ENCODE measurements at places on chromosomes 1 and 21. TPM values are rescaled to one million over a fixed set of nuclear protein-coding genes. Genes with fewer than 3 reads are reported as not detected.

- DNase-seq: no peak
Observed at GRCh38 chr1:112676543-112676942, 2.1 kb downstream of the MOV10 start.

DNA sequence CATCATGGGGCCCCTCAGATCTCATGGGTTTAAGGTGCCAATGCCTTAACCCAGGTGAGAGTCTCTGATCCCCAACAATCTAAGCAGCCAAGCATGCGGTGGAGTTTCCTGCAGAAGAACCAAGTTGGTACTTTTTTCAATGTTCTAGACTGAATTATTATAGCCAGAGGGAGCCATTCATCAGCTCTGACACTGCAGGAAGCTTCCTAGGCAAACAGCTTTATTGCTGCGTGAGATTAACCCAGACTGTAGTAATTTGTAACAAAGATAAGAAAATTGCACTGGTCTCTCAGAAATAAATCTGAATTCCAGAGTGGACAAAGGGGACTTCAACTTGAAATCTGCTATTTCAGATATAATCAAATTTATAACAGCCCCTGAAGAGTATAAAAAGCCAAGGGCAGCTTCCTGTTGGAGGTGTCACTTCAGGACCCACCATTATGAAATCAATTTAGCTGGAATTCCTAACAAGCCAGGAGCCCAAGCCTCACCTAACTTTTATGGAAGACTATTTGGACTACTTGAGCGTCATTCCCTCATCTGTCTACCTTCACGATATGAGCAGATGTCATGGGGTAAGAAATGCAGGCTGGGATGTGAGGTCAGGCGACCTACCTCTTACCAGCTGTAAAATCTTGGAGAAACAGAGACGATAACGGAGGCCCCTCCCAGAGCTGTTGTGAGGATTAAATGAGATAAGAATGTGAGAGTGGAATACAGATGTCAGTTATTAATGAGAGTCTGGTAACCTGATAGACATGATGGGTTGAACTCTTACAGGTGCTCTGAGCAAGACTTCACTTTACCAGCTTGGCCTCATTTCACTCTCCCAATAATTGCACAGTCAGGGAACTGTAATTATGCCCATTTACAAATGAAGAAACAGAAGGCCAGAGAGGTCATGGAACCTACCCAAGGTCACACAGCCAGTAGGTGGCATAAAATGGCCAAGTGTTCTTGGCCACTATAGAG, 135.1 kb downstream of the RRAGC start:
- DNase-seq: no peak

DNA sequence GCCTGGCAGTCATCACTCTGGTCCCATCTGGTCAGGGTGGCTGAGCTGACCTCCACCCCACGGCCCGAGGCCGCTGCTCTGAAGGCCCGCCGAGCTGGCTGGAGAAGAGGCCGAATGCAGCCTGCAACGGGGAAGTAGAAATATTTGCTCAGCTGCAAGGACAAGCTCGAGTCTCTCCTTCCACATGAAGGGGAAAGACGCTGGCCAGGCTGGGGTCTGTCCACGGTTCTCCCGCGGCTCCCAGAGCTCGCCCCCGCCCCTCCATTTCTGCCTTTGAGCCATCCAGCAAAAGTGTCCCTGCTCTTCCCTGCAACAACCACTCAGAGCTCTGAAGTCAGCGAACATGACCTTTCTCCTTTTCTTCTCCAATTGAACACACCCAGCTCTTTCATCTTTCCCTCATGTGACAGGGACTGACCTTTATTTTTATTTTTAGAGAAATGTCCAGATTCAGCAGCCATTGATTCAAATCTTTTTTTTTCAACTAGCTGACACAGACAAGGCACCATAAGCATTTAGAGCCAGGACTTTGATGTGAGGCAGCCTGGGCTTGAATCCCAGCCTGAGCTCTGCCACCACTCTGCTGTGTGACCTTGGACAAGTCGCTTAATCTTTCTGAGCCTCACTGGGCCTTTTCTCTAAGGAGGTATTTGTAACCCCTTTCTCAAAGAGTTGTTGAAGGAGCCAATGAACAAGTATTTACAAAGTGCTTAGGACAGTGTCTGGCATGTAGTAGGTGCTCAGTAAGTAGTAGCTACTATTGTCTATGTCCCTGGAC, 149.3 kb upstream of the WNT4 start:
- DNase-seq: no peak

GRCh38 chr1:84103197-84103992, 40.7 kb upstream of the PRKACB start:
- DNase-seq: peak; percentile 24

GRCh38 chr1:167777269-167777650, 55.5 kb downstream of the MPZL1 start:
- no peak for DNase-seq

DNA sequence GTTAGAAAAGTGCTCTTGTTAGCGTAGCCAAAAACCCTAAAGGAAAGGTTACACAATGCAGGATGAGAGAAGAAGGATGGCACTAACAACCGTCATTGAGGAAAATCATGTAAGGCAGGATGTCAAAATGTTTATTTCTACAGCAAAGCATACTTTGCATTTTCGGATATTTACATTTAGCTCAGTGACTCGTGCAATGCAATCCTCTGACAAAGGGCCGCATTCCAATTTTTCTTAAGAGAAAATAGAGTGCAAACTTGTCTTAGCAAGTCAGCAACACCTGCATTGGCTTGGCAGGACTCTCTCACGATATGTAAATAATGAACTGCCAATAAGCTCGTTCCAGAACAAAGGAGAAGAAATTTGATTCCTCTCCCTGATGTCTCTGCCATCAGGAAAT, 33.3 kb downstream of the TIAM1 start:
- no peak for DNase-seq

DNA sequence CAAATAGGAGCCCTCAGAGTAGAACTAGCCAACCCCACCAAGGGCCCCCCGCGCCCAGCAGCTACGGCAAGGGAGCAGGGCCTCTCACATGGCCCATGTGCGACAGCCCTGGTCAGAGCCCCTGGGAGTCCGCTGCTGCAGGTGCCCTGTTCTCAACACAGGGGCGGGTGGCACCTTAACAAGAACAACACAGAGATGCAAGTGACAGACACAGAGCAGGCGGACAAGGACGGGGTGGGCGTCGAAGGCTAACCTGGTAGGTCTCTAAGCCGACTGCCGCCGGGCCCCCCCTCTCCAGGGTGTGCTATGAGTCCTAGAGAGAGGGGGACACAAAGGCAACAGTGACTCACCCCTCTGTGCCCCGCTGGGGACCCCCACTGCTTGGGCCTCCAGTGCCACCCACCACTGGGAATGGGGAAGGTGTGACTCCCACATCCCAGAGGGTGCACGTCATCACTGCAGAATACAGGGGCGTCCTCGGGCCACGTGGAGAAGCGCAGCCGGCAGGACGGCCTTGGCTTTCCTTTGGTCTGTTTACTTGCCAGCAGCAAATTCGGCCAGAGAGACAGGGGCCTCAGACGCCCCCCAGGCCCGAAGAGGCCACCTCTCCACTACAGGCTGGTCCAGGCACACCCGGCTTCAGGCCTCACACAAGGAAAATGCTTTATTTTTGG, 44.8 kb downstream of the PRDM15 start:
- no peak for DNase-seq

DNA sequence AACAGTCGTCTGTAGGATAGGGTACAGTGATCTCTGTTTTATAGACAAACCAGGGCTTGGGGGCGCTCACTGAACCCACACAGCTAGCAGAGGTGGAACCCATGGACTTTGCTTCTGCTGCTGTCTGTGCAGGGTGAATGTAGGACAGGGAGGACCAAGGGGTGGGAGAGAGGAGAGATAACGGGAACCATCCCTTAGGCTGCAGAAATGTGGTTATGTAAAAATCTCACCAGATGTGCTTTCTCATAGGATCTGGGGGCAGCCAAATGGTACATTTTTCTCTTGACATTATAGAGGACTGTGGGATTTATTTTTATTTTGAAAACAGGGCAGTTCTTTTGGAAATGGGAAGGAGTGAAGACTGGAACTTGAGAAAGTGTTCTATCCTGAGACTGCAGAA, 8.7 kb downstream of the NFASC start:
- DNase-seq: no peak

DNA sequence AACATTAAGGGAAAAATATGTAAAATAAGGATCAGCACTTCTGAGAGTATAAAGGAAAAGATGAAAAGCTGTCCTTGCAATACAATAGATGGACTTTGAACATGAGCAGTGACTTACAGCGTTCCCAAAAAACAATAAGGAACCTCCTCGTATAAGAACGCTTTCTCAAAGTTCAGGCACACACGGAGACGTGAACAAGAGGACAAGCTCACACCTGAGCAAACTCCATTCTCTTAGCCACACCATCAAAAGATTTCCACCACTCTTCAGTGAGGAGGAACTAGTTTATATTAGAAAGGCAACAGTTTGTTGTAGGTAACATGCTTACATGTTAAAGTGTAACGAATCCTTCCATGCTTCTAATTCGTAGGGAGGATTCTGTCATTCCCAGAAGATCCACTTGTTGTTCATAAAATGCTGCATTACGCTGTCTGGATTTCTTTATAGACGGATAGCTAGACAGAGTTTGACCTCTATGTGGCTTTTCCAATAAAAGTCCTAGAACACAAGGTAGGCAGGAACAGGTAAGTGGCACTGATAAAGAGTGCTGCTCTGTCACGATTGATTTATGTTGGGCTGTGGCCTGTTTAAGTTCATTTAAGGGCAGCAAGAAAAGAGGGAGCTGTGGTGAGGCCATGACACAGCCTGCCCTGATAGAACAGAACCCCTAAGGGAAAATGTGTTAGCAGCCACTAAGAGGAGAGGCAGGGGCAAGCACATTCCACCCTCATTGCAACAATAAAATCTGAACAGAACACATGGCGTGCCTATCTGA, 37.0 kb upstream of the ATP1A1 start:
- no peak for DNase-seq

GRCh38 chr1:185488808-185489207, 171.8 kb upstream of the IVNS1ABP start:
- DNase-seq: no peak

DNA sequence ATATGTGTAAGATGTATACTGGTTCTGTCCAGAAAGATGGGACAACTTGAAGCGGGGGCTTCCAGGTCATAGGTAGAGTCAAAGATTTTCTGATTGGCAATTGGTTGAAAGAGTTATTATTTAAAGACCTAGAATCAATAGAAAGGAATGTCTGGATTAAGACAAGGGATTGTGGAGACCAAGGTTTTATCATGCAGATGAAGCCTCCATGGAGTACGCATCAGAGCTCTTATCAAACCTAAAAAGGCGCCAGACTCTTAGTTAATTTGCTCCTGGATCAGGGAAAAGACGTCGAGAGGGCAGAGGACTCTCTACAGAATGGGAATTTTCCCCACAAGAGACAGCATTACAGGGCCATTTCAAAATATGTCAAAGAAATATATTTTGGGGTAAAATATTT, 23.7 kb upstream of the ETV3 start:
- DNase-seq: no peak

DNA sequence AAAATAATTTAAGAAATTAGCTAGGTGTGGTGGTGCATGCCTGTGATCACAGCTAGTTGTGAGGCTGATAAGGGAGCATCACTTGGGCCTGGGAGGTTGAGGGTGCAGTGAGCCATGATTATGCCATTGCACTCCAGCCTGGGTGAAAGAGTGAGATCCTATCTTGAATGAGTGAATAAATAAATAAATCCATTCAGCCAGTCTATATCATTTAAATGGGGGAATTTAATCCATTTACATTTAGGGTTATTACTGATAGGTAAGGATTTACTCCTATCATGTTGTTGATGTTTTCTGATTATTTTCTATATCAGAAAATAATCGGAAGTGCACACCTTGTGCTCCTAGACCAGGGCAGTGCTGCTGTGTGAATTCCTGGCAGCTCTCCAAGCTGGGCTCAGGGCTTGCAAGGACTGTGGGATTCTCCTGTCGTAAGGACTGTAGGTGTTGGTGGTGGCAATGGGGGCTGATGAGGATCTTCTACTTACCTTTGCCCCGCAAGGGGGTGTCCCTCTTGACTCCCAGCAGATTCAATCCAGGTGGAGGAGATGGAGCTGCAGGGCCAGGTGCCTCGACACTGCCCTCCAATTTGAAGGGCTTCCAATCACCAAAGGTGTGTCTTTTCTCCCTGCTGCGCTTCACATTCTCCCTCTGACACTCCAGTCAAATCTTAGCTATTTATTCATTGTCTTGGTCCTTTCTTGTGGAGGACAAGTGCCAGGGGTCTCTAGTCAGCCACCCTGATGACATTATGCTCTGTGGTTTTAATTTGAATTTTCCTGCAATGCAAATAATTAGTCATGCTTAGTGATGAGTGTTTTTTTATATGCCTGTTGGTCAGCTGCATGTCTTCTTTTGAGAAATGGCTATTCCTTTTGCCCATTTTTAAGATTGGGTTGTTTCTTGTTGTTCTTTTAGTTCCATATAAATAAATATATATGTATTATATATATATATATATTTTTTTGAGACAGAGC, 14.1 kb upstream of the TRAPPC10 start:
- no peak for DNase-seq

DNA sequence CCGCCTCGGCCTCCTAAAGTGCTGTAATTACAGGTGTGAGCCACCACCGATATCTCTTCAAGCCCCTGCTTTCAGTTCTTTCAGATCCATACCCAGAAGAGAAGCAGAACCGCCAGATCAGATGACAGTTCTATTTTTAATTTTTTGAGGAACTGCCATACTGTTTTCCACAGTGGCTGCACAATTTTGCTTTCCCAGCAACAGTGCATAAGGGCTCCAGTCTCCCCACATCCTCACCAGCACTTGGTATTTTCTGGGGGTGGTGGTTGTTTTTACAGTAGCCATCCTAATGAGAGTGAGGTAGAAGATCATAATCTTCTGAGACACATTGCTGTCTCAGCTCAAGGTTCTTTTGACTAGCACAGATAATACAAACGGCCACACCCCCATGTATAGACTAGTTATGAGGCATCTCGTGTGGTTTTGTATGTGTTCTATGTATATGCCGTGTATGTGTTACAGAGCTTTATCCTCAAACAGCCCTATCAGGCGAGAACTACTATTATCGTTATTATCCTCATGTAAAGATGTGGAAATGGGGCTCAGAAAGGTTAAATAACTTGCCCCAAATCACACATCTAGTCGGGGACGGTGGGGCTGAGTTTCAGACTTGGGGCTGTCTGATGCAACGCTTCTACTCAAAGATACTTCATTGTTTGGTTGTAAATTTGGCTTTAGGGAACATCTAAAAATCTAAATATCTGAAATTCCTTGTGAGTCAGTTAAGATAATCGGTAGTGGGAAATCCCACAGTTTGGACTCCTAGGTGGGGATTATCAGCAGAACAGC, 12.0 kb downstream of the FHAD1 start:
- DNase-seq: no peak

GRCh38 chr1:17621691-17622090, 82.2 kb downstream of the ARHGEF10L start:
- no peak for DNase-seq

LRRC71 gene
- polyA plus RNA-seq: 0.38 TPM

All from muscle of arm (tissue), 14 donors.